Activated CD8-positive, alpha-beta memory T cell treated with anti-CD3 and anti-CD28 coated beads, Interleukin-2, amount 10 ng/mL, durations not matched to agents 7 days and 5 days (primary cell): ENCODE measurements at places on chromosomes 3 and 15. TPM values are rescaled to one million over a fixed set of nuclear protein-coding genes. Genes with fewer than 3 reads are reported as not detected.

DNA sequence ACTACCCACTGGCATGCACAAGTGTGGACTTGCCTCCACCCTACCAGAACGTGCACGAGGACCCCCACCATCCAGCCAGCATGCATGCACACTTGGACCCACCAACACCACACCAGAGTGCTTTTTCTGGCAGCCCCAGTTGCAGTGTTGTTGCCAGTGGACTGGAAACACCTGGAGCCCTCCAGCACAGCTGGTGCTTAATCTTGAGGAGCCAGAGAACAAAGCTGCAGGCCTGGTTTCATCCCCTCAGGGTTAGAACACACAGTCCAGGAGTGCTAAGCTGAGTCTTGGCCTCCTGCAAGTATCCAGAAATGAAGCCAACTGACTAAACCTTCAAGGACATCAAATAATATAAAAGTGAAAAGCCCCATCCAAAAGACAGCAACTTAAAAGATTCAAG is 888.0 kb downstream of the NTRK3 start:
- H3K27ac ChIP-seq: no peak overlapping the region
- no peak overlapping the region for H3K4me3 ChIP-seq
- no peaks in the 10 kb centered on the region for H3K27me3 ChIP-seq

The PYDC2 gene
- not detected for total RNA-seq

DNA sequence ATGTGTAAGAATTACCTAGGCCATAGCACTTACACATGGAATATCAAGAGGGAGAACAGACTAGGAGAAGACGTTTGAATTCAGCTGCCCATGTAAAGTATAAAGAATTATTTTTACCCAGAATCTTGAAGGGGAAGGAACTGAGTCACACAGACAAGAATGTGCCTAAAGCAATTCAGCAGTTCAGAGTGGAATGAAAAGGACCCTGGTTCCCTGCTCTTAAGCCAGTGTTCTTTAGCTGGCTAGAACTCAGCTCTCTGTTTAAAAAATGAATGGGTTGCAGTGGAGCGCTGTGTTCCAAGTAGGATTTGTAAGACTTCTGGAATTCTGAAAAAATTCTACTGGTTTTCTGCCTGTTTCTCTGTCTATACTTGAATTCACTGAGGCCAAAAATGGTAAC is 440.2 kb downstream of the LPP start:
- no peak overlapping the region for H3K4me3 ChIP-seq
- DNase-seq: no peak
- no peak overlapping the region for H3K27ac ChIP-seq
- H3K4me1 ChIP-seq: no peaks in the 10 kb centered on the region
- H3K27me3 ChIP-seq: no peaks in the 10 kb centered on the region

- no peak within 1 kb of the TSS for H3K27ac ChIP-seq
- no peaks in the 10 kb centered on the region for H3K36me3 ChIP-seq
- peaks cover 20% of the 10 kb centered on the region for H3K4me1 ChIP-seq
These were observed at the start of gene APOD for GRCh38 chr3:195583831-195584542. APOD (minus strand) TSS chr3:195583940; CDS start chr3:195579461, 4,479 bp downstream.

The CAMP gene
- total RNA-seq: not detected

- no peaks in the 10 kb centered on the region for H3K36me3 ChIP-seq
- no peak overlapping the region for H3K27ac ChIP-seq
- H3K4me1 ChIP-seq: no peaks in the 10 kb centered on the region
- H3K4me3 ChIP-seq: no peak overlapping the region
- H3K27me3 ChIP-seq: no peaks in the 10 kb centered on the region
These were observed 457.7 kb downstream of the EPHA3 start for GRCh38 chr3:89565098-89565497.

- DNase-seq: no peak
- H3K36me3 ChIP-seq: peaks cover 9% of the 10 kb centered on the region
- peaks cover 66% of the 10 kb centered on the region for H3K4me1 ChIP-seq
- no peak overlapping the region for H3K4me3 ChIP-seq
- H3K27ac ChIP-seq: no peak overlapping the region
- no peaks in the 10 kb centered on the region for H3K27me3 ChIP-seq
These were observed 34.7 kb downstream of the ZNF710 start for GRCh38 chr15:90035840-90036230.

GRCh38 chr15:66982250-66982649 is 83.2 kb upstream of the SMAD3 start:
- peak; percentile 16 for DNase-seq
- no peaks in the 10 kb centered on the region for H3K36me3 ChIP-seq
- peaks cover 33% of the 10 kb centered on the region for H3K27me3 ChIP-seq

- no peak overlapping the region for H3K27ac ChIP-seq
- H3K4me1 ChIP-seq: no peaks in the 10 kb centered on the region
- H3K27me3 ChIP-seq: peaks cover 22% of the 10 kb centered on the region
- DNase-seq: no peak
These were observed 150.9 kb upstream of the ABI3BP start for GRCh38 chr3:101144105-101144504.

DNA sequence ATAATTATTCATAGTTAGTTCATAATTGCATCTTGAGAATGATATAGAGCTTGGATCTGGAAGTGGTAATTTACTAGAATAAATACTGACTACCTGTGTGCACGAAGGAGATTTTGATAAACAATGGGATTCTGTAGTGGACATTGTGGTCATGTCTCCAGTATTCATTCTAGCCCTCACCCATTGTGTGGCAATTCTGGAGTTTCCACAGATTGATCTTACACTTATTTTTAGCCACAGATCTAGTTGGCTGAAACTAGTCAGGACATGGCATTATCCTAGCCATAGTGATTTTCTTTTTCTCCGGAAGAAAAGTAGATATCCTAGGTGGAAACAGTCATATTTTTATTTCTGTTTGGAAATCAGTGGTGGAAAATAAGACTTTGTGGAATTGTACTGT is 833.1 kb downstream of the NAALADL2 start:
- H3K27me3 ChIP-seq: no peaks in the 10 kb centered on the region
- no peak overlapping the region for H3K27ac ChIP-seq
- H3K4me1 ChIP-seq: no peaks in the 10 kb centered on the region
- no peaks in the 10 kb centered on the region for H3K36me3 ChIP-seq
- no peak for DNase-seq

DNA sequence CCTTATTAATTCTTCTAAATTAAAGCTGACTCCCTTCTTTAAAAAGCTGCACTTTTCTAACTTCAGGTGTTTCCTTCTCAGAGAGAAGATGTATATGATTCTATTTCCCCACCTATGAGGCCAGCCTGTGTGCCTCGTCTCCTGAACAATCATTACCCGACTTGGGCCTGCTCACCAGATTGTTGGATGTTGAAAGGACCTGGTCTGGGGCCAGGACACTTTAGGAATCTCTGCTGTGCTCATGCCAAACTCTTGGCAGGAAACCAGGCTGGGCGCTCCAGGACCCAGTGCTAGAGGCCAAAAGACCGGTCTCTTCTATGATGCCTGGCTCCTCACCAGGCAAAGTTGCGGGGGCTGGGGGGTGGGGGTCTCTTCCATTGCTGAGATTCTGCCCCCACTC is 16.9 kb upstream of the LRRC31 start:
- no peak overlapping the region for H3K4me3 ChIP-seq
- no peaks in the 10 kb centered on the region for H3K36me3 ChIP-seq
- DNase-seq: no peak
- no peaks in the 10 kb centered on the region for H3K27me3 ChIP-seq
- peaks cover 3% of the 10 kb centered on the region for H3K4me1 ChIP-seq

GRCh38 chr3:178680489-178680888 is 144.3 kb downstream of the KCNMB2 start:
- H3K27me3 ChIP-seq: no peaks in the 10 kb centered on the region
- H3K4me3 ChIP-seq: no peak overlapping the region
- H3K27ac ChIP-seq: no peak overlapping the region
- DNase-seq: no peak
- no peaks in the 10 kb centered on the region for H3K4me1 ChIP-seq
